Astrocyte (in vitro differentiated cells and primary cell): ENCODE measurements at places on chromosomes 1 and 21.
A peak's percentile ranks its signal among the peaks of the same experiment; 100 is the strongest.

DNA sequence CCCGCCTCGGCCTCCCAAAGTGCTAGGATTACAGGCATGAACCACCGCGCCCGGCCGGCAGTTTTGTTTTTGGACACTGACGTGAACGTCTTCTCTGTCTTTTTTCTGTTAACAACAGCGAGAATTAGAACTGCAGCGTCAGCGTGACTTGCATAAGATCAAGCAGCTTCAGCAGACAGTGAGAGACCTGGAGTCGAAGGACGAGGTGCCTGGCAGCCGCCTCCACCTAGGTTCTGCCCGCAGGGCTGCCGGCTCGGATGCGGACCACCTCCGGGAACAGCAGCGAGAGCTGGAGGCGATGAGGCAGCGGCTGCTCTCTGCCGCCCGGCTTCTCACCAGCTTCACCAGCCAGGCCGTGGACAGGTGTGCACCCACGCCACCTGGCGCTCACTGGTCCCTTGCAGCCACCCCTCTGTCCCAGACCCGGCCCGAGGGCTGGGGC, 22.9 kb upstream of the DIP2A start:
- no peak for DNase-seq

DNA sequence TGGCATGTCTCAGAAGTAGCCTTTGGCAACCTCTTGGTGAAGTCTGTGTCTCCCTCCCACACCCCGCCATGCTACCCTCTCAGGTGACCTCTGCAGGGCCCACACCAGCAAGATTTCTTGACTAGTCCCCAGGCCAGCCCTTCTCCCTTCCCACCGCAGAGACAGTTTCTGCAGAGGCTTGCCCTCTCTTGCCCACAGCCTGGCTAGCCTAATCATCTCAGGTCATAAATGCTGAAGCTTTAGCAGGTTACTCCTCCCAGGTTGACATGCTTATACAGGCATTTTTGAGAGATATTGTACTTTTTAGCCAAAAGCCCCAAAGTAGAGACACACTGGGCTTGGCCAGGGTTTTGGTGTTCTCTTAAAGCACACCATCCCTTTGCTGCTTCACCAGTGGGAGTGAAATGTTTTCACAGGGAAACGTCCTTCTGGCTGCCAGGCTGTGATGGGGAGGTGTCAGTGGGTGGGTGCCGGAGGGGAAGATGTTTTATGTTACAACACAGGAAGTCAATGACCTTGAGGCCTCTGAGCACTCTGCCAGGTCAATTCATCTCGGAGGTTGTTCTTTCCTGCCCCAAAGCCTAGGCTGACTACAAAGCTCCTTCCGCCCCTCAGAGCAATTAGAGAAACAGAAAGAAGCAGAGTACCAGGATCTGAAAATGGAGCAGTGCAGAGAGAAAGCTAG, 58.5 kb downstream of the STYXL2 start:
- no peak for DNase-seq

DNA sequence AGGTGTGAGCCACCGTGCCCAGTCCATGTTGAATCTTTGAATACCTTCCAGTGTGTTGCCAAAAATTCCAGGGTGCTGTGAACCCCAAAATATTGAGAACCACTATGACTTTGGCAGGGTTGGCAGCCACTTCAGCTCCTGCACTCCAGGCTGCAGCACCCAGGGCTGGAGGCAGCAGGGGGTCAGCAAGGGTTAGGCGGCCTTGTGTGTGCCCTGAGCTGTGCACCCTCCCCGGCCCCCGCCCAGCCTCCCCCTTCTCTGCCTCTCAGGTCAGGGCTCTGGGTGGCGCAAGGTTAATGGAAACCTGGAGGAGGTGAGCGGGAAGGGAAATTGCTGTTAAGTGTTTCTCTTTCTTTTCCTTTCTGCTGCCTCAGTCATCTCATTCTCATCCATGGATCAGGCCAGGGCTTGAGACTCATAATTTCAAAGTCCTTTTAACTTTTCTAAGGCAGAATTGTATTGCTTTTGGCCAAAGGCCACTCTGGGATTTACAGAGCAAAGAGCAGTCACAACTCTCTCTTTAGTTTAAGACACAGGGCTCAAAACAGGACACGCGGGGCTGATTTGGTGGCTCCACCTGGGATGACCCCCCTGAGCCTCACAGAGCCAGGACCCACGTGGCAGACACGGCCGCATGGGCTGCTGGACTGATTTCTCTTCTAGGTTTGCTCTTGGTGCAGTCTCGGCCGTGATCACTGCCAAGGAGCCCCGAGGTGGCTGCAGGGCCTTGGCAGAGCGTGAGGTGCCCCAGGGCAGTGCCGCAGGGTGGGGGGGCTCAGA, 212.3 kb downstream of the PTPRU start:
- no peak for DNase-seq

DNA sequence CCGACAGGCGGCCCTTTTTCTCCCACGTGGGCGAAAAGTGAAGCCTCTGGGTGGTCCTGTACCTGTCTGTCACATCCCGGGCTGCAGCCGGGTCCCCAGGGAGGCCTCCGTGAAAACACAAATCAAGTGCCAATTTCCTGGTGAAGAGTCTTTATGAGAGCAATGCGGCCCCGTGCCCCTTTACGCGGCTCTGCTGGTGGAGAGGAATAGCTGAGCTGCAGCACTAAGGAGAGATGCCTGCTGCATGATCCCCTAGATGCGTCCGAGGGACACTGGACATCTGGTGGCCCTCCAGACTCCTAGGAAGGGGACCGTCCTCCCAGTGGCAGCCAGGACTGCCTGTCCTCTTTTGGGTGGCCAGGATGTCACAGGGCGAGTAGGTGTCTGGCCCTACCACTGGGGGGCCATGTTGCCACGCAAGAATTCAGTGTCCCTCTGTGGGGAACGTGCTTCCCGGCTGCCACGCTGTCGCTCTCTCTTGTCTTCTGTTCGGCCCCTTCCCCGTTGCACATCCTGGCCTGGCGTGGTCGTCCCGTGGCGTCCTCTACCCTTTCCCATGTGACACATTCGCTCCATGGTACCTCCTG, 38.7 kb downstream of the COL18A1 start:
- no peak for DNase-seq

DNA sequence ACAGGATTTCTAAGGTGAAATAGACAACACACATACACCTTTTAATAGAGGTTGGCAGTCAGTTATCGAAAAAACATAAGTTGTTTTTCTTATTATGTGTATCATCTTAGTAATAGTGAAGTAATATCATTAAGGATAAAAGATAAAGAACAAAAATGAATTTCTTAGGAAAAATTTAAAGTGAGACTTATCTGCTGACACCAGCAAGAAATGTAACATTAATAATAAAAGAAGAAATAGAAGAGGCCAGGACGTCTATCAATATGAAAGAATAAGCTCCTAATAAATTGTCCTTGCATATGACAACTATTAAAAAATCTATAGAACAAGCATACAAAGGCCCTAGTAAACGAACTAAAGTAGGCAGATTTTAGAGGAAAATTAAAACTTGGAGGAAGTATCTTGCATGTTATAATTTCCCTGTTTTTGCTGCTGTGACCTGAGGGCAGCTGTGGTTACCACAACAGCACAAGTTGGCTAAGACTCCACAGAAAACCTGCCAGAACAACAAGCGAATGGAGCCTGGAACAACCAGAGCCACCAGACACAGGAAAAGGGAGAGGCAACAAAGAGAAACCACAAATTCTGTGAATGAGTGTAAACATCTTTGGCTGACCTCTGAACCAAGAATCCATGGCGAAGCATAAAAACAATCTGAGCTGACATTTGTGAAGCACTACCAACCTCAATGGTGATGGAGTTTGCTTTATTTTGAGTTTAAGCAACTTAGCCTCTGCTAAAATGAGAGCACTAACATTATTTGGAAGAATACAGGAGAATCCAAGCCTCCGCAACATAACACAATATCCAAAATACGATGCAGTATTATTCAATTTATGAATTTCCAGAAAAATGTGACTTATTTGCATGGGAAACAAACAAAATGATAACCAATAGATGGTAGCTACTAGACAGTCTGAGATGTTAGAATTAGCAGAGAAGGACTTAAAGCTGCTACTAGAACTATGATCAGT, 207.5 kb downstream of the KCNT2 start:
- peak; percentile 93 for DNase-seq

DNA sequence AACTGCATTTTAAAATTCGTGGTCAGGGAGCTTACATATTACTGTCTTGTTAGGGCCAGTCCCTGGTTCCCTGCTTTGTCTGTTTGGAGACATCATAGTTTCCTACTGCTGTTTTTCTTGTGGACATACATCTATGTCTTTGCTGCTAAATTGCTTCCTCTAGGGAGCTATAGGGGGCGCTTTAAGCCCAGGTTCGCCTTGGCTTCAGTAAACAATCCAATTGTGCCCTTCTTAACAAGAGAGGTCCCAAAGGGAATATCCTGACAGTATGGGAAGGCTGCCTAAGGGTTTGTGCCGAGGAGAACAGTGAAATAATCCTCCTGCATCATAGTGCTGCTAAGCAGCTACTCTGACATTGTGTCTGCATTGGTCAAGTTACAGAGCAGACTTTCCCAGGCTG, 112.5 kb downstream of the USH2A start:
- no peak for DNase-seq

- DNase-seq: peak; percentile 1
Measured at GRCh38 chr1:176205332-176205914, 1.7 kb downstream of the COP1 start.

DNA sequence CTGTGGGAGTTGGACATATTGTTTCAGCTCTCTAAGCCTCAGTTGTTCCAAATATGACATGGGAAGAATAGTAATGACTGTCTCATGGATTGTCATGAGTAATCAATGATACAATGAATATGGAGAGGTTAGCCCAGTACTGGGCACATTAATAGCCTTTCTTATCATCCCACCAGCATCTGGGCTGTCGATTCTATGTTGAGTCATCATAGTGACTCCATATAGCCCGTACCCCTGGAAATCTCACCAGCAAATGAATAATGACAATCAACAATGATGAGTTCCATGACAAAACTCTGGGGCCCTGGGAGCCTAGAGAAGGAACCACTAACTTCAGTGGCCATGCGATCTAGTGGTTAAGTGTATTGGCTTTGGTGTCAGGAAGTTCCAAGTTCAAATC, 39.7 kb upstream of the GJB5 start:
- DNase-seq: no peak

GRCh38 chr1:233442026-233442780, 114.7 kb downstream of the MAP3K21 start:
- peak; percentile 46 for DNase-seq

- no peak for DNase-seq
Measured at GRCh38 chr1:204463125-204464060, 31.2 kb downstream of the PIK3C2B start.

GRCh38 chr21:42609811-42610210, 43.6 kb upstream of the PDE9A start:
- no peak for DNase-seq

GRCh38 chr1:3504151-3504821, 49.8 kb downstream of the ARHGEF16 start:
- DNase-seq: peak; percentile 89

DNA sequence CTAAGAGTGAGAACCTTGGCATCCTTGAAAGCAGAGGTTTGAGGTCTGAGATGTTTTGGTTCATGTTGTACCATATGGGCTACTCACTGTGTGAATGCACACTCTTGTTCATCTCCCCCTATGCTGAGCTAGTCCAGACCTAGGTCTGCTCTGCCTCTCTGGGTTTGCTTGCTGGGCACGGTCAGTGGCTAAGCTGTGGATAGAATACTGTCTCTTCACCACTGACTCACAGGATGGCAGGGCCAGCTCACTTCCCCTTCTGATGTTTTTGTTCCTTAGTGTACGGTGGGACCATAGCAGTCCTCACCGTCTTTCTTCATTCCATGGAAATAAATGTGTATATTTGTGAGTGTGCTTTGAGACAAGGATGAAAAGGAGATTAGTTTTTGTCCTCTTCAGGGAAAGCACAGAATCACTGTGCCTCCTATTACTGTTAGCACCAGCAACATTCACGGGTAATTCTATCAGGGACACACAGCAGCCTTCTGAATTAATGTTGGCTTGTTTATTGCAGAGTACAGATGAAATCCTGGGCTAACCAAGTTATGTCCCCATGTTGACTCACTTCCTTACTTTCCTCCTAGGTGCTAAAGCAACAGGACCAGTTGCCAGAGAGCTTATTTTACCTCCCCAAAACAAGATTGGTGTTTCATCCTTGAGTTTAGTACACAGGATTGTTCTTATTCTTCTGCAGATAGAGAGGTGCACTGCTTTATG, 56.9 kb upstream of the IVNS1ABP start:
- no peak for DNase-seq

GRCh38 chr1:112445596-112445995, 49.6 kb downstream of the CTTNBP2NL start:
- DNase-seq: peak; percentile 53

DNA sequence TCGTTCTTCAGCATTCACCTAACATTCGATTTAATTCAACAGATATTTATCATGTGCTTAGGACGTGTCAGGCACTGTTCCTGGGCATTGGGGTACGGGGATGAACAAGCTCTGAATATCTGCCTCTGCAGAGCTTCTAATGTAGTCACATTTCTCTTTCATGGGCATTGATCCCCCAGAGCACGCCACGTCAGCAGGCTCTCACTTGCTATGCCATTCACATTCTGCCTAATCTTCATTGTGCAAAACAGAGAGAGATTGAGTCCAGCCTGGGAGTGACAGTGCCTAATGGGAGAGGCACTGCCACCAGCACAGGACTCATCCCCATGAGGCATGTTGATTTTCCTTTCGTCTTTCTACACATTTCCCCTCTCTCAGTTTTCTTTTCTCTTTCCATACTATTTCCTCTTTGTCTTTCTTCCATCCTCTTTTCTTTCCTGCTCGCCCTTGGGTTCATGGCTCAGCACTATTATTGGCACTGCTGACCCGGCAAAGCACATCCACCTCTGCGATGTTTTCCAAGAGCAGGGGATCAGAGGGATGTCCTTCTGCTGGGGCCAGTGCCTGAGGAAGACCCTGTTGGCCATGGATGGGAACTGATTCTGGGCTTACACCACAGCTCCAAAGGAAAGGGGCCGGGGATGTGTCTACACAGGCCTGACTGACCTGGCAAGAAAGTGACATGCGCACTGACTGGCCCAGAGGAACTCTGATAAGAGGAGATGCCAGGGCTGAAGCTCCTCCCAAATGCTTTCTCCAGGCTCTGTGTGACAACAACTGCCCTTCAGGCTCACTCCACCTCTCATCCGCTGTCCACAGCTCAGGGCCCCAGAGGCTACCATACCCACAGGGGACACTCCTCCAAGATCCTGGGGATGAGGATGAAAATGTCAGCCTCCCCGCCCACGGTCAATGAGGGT, 195.9 kb downstream of the TOMM20 start:
- no peak for DNase-seq

GRCh38 chr1:224675590-224675989, 59.5 kb downstream of the CNIH3 start:
- DNase-seq: no peak

GRCh38 chr21:42923553-42924432, 1.6 kb downstream of the ERVH48-1 start:
- peak; percentile 73 for DNase-seq

DNA sequence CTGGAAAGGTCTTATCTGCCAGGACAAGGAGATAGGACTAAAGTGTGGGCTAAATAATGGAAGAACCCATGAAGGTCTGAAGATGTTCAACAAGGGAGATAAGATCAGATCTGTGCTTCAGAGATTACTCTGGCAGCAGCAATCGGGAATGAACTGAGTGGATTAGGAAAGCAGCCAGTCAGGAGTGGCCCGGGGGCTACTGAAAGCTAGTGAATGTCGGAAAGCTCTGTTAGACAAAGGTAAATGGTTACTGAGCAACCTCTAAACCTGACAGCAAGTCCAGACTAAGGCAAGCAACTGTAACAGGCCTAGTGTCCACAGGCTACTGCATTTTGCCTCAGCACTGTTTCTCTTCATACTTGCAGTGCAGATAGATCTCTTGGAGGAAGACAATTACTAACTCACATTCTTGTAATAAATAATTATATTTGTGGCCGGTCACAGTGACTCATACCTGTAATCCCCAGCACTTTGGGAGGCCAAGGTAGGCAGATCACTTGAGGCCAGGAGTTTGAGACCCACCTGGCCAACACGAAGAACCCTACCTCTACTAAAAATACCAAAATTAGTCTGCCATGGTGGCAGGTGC, 12.5 kb downstream of the IQGAP3 start:
- no peak for DNase-seq
